ENCODE measurements at places on chromosomes 16 and 17.

DNA sequence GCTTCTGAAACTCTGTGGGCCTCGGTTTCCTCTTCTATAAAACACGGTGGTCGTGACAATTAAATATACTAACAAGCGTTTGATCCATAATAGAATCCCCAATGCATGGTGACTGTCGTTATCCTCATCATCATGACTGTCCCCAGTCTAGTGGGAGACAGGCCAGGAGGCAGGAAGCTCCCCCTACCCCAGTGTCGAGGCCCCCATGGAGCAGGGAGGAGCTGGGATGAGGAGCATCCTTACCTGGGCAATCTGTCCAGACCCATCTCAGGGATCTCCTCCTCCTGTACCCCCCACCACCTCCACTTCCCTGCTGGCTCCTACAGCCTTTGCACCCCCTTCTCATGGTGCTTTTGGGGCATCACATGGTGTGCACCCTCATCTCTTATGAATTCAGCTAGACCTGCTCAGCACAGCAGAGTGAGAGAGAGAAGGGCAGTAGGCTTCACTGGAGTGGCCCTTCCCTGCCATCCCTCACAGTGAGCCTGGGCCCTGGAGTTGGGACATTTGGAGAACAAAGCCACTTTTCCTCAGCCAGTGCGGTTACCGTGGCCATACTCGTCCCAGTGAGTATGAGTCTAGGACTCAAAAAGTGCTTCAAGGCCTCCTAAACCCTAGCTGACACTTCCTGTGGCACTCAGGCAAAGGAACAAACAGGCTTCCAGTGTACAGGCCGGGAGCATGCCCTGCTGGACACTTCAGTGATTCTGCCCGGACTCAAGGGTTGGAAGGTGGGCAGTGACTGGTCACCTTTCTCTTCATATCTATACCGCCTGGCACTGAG, 148.6 kb downstream of the CLEC16A start:
- DNase-seq, result no peak

DNA sequence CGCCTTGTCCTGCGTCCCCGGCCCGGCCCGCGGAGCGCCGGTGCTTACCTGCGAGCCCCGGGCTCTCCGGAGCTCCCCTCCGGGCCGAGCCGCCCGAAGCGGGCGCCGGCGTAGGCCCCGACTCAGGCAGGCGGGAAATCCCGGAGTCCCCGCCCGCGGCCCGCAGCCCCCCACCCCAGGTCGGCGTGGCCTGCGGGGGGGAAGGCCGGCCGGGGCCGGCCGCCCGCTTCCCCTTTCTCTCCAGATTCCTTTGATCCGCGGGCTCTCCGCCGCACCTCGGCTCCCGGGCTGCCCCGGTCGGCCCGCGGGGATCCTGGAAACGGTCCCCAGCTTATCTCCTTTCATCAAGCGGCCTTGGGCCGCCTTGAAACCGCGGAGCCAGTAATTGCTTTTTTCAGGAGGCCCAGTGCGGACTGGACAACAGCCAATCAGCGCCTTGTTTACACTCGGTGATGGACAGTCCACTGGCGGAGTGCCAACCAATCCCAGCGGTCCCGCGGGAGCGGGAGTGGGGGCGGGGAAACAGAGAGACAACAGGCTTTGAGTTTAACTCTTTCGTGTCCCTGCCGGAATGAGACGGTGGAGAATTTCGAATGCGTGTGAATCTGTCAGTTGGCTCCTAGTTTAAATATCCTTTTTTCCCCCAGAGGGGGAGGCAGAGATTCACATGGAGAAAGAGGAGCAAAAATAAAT, 1.4 kb upstream of the BAHCC1 start:
- DNase-seq, result peak; percentile 99

DNA sequence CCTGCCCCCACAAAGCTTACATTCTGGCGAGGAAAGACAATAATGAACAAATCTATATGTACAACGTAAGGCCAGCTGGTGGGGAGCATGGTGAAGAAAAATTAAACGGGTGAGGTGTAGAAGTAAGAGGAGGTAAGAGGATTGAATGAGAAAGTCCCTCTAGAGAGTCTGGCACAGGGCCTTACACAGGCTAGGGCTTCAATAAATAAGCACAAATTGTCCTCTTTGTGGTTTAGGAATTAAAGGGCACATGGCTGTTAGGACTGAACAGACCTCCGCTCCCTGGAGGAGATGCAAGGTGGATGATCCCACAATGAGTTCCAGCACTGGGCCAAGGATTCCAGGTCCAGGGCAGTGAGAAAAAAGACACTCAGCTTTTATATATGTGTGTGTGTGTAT, 43.1 kb upstream of the HAPSTR1 start:
- DNase-seq, result no peak

GRCh38 chr17:45234641-45235415, 13.1 kb downstream of the FMNL1 start:
- no peak for DNase-seq

GRCh38 chr17:67058036-67058435, 13.7 kb downstream of the CACNG1 start:
- no peak for DNase-seq

DNA sequence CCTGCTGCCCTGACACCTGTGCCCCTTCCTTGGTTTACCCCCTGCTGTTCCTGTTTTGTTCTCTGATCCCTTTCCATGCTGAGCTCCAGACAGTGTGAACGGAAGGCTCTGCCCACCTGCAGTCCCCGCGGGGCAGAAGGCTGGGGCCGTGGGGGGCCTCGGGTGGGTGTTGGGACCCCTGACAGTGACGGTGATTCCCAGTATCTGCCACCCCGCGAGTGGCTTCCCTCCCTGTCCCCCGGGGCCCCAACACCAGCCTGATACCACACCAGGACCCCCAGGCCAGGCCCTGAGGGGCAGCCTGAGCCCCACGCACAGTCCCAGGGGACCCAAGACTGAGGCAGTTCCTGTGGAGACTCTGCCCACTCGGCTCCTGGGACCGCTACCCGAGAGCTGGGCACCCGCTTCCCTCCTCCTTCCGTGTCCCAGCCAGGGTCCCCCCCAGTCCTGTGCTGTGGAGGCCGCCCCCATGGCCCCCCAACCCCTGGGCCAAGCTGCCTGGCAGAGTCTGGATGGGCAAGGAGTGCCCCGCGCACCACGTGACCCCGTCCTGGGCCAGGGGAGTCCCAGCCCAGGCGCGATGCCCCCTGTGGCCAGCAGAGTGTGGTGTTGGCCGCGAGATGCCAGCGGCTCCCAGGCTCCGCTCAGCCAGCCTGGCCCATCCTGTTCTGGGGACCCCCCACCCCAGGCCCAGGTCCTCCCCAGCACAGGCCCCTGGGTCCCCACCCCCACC, 10.0 kb upstream of the C1QTNF8 start:
- DNase-seq, result peak; percentile 2

DNA sequence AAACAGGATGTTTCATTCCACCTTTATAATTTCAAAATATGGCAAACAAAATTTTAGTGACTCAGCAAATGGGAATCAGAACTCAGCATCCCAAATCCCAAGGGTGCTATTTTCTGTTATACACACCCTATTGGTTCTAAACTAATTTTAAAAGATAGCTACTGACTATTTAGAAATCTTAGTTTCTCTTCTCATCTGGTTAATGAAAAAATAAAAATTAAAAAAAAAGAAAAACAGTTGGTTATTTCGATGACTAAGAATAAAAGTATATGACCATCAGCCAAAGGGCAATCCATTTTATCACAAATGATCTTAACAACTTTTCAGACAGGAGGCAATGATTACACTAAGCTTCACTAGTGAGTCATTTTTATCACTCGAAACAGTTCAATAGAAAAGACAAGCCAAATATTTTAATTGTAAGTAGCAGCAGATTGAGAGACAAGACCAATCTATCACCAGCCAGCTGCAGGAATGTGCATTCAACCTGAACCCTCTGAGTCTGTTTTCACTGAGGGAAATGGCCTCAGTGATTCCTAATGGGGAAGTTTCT, 15.2 kb downstream of the PHLPP2 start:
- DNase-seq, result peak; percentile 32

DNA sequence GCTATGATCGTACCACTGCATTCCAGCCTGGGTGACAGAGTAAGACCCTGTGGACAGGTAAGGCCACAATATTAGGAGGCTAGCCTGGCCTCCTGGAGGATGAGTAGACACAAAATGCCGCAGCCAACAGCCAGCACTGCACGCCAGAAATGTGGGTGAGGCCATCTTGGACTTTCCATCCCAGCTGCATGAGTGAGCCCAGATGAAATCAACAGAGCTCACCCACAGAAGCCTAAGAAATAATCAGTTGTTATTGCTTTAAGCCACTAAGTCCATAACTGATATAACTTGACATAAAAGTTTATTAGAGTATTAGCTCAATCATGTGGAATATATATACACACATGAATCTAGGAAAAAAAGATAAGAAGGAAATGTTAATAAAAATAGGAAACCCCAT, 101.7 kb downstream of the CDYL2 start:
- DNase-seq, result no peak

- DNase-seq, result no peak
These were observed 14.9 kb upstream of the CBFB start for GRCh38 chr16:67013823-67014633.

GRCh38 chr17:58747674-58748073, 8.0 kb upstream of the PPM1E start:
- no peak for DNase-seq

DNA sequence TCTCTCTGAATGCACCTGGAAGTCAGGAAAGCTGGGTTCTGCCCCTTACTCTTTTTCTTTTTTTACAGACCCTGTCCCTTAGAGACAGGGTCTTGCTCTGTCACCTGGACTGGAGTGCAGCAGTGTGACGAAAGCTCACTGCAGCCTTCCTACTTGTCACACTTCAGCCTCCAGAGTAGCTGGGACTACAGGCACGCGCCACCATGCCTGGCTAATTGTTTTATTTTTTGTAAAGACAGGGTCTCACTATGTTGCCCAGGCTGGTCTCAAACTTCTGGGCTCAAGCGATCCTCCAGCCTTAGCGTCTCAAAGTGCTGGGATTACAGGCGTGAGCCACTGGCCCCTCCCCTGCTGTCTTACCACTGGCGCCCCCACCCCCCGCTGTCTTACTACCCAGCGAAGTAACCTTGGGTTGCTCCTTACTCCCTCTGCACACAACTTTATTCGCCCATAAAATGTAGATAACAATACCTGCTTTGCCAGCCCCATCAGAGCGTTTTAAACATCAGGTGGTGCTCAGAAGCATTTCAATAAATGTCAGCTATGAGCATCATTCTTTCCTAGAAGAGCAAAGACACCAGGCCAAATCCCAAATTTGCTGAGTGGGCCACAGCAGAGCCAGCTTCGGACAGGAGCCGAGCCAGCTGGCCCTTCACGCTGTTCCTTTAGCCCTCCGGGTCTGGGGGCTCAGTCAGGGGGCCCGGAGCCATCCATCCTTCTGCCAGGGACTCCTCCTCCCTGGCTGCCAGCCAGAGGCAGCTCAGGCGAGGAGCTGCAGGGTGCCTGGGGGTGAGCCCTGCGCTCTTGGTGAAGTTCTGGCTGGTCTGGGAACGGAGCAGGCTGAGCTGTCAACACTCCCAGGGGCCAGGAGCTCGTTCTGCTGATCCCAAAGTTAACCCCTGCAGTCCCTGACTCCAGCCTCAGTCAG, 24.4 kb downstream of the SRL start:
- no peak for DNase-seq

DNA sequence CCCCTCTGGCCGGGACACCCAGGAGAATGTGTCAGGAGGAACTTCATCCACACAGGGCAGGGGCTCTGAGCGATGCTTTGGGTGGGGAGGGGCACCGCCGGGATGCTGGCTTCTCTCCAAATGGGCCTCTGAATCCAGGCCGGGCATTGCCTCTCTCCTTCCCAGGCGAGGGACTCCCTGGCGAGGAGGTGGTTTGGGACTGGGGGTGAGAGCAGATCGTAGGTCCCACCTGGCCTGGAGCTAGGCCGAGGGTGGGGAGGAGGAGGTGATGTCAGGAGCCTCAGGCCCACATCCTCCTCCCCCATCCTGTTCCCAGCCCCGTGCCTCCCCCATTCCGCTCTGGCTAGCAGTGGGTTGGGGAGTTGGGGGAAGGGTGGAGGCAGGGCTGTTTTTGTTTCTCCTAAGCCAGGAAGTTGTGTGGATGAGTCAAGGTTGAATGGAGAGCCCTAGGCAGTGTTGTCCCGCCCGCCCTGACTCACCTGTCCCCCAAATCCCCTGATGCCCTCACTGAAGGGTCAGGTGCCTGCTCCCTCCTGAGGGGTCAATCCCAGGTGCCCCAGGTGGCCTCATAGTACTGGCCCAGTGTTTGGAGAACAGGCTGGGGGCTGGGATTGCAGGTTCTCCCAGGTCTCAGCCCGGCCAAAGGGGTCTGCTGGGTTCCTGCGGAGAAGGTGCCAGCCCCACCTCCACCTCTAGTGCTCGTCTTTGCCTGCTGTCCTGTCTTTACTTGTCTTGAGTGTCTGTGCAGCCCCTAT, 2.8 kb downstream of the GRB7 start:
- DNase-seq, result no peak

- no peak for DNase-seq
These were observed 133.4 kb downstream of the SSH2 start for GRCh38 chr17:29796652-29797051.

- DNase-seq, result no peak
These were observed 9.1 kb downstream of the CRHR1 start for GRCh38 chr17:45792995-45793755.

- DNase-seq, result no peak
These were observed 229.5 kb downstream of the FTO start for GRCh38 chr16:53933407-53933806.

DNA sequence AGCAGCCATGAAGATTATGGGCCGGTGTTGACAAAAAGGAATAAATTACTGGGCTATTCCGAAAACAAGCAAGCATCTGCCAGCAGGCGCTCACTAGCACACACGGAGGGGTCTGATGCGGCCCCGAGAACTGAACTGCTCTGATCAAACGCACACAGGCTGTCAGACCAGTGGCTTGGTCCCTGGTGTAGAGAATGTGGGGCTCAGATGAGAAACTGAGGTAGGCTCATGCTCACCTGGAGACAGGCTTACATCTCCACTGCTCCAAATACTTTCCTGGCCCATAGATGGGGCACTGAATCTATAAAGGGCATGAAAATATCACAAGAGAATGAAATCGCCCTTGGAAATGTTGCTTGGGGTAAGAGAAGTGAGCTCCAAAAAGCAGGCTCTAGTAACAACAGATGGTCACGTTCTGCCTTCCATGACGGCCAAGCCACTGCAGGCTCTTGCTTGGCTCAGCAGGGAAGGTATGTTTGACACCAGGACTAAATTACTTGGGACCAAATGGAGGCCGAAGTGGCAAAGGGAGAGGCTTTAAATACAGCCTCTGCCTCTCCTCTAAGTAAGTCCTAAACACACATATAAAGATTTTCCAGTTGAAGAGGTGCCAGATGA, 5.4 kb downstream of the ABR start:
- DNase-seq, result no peak

DNA sequence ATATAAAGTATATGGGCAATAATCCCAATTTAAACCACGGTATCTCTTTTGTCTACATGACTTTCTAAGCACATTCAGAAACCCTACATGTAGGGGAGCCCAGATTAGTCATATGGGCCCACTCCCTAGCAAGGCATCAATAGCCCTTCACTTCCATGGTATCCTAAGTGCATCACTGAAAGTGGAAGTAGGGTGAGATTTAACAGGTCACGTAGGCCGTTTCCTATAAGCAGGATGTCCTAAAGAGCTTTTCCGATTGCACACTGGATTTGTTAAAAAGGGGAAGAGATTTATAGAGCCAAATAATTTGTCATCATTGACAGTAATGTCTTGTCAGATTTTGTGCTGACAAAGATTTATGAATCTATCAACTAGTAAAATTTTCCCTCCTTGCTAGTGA, 39.0 kb downstream of the CA4 start:
- no peak for DNase-seq
